ENCODE measurements at places on chromosomes 1 and 21. TPM values are rescaled to one million over a fixed set of nuclear protein-coding genes. Genes with fewer than 3 reads are reported as not detected.

The IVL gene
- total RNA-seq = 2.2 TPM

DNA sequence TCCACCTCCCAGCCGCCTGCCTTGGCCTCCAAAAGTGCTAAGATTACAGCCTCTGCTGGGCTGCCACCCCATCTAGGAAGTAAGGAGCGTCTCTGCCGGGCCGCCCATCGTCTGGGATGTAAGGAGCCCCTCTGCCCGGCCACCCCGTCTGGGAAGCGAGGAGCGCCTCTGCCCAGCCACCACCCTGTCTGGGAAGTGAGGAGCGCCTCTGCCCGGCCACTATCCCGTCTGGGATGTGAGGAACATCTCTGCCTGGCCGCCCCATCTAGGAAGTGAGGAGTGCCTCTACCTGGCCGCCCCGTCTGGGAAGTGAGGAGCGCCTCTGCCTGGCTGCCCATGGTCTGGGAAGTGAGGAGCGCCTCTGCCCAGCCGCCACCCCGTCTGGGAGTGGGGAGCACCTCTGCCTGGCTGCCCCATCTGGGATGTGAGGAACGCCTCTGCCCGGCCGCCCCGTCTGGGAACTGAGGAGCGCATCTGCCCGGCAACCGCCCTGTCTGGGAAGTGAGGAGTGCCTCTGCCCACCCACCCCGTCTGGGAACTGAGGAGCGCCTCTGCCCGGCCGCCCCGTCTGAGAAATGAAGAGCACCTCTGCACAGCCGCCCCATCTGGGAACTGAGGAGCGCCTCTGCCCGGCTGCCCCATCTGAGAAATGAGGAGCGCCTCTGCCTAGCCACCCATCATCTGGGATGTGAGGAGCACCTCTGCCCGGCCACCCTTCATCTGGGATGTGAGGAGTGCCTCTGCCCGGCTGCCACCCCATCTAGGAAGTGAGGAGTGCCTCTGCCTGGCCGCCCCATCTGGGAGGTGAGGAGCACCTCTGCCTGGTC is 137.8 kb upstream of the PALMD start:
- DNase-seq = no peak

GRCh38 chr1:204530932-204531331 is 14.7 kb downstream of the MDM4 start:
- no peak for DNase-seq

GRCh38 chr1:220528679-220529501 is 954 bp downstream of the MARK1 start:
- no peak for DNase-seq

DNA sequence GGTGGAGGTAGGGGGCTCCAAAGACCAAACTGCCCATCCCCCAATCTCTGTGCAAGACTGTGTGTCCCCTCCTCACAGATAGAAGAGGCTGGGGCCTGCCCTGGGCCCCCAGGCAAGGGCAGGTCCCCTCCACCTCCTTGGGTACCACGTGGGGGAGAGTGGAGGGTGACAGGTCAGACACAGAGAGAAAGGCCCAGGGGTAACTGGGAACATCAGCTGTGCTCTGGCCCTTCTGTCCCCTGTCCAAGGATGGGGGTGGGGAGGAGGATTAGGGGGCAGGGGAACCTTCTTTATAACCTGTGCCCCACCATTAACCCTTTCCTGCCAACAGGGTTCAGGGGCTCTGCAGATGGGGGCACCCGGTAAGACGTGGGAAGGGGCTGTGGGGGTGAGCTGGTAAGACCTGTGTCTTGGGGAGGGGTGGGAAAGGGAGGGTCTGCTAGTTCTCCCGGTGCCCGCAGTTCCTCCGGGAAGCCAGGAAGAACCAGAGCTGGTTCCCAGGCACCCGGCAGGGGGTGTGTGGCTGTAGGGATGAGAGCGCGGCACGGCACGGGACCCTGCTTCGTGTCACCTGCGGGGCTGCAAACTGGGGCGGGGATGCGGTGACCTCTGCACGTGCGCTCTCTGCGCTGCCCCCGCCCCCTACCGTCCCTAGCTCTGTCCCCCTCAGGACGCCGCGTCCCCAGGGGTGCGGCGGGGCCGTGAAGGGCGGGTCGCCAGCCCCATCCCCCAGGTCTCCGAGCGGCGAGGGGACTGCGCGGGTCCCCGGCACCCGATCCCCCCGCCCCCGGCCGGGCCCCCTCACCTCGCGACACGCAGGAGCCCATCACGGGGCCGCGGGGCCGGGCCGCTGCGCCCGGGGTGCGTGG is 601 bp downstream of the FAM131C start:
- DNase-seq = no peak

Data from HT-29 (cell line).